ENCODE measurements at places on chromosomes 1 and 21.
A peak's percentile ranks its signal among the peaks of the same experiment; 100 is the strongest.

- no peaks in the 10 kb centered on the region for H3K4me1 ChIP-seq
- peaks cover 4% of the 10 kb centered on the region for H3K27me3 ChIP-seq
- H3K36me3 ChIP-seq, result no peaks in the 10 kb centered on the region
- H3K27ac ChIP-seq, result no peak overlapping the region
Measured at GRCh38 chr1:65297706-65298105, 11.6 kb upstream of the DNAJC6 start.

GRCh38 chr1:198167436-198167934, 10.7 kb downstream of the NEK7 start:
- H3K4me1 ChIP-seq, result peaks cover 81% of the 10 kb centered on the region
- H3K36me3 ChIP-seq, result peaks cover 19% of the 10 kb centered on the region
- peak overlapping the region; percentile 28 for H3K4me3 ChIP-seq
- peak; percentile 31 for DNase-seq

DNA sequence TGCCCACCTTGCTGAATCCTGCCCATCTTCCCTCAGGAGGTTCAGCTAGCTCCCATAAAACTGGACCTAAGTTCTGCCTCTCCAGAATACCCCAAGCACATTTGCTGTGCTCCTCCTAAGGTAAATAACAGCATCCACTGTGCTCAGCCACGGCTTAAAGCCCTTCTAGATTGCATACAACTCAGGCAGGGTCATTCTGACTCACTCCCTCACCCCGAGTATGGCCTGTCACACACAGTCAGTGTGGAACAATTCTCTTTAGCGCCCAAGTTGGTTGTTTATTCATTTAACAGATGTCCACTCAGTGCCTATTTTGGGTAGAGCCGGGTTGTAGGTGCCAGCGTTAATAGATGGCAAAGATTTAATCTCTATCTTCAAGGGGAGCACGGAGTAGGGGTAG, 147.5 kb upstream of the EDN2 start:
- peaks cover 15% of the 10 kb centered on the region for H3K36me3 ChIP-seq
- H3K27me3 ChIP-seq, result no peaks in the 10 kb centered on the region
- DNase-seq, result no peak
- peaks cover 32% of the 10 kb centered on the region for H3K4me1 ChIP-seq
- H3K27ac ChIP-seq, result peak overlapping the region; percentile 55

GRCh38 chr1:227396539-227397353, 78.5 kb upstream of the CDC42BPA start:
- DNase-seq, result peak; percentile 6
- no peak overlapping the region for H3K4me3 ChIP-seq
- no peaks in the 10 kb centered on the region for H3K36me3 ChIP-seq
- peaks cover 17% of the 10 kb centered on the region for H3K4me1 ChIP-seq

- DNase-seq, result no peak
- H3K27me3 ChIP-seq, result no peaks in the 10 kb centered on the region
- no peak overlapping the region for H3K4me3 ChIP-seq
- no peak overlapping the region for H3K27ac ChIP-seq
Measured at GRCh38 chr1:76463278-76463677, 388.7 kb downstream of the ST6GALNAC3 start.

- no peak overlapping the region for H3K4me3 ChIP-seq
- no peak for DNase-seq
- peaks cover 1% of the 10 kb centered on the region for H3K36me3 ChIP-seq
- no peak overlapping the region for H3K27ac ChIP-seq
- no peaks in the 10 kb centered on the region for H3K27me3 ChIP-seq
Measured at GRCh38 chr1:113459279-113459678, 69.0 kb downstream of the MAGI3 start.

- no peak for DNase-seq
- no peak overlapping the region for H3K27ac ChIP-seq
- no peak overlapping the region for H3K4me3 ChIP-seq
- H3K4me1 ChIP-seq, result no peaks in the 10 kb centered on the region
Measured at GRCh38 chr1:108149796-108150467, 50.2 kb downstream of the SLC25A24 start.

DNA sequence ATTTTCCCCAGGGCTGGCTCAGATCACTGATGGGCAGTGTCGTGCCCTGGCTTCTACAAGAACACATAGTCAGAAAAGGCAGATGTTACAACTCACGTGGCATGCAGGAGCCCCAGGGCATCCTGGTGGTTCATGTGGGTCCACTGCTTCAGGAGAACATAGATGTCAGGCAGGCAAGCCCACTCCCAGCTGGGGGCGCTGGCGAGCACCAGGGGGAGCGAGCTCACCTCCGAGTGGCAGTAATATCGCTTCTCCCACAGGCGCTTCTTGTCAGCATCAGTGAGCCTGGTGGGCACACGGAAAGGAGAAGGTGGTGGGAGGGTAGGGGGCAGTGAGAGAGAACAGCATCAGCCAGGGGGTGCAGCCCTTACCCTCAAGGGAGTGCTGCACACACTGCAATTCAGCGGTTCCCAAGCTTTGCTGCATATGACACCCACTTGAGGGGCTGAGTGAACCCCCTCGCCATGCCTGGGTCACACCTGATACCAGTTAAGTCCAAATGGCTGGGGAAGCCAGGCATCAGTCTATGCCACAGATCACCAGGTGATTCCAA, 34.3 kb upstream of the PPP1R15B start:
- no peaks in the 10 kb centered on the region for H3K27me3 ChIP-seq
- no peak overlapping the region for H3K4me3 ChIP-seq
- no peak overlapping the region for H3K27ac ChIP-seq
- H3K4me1 ChIP-seq, result peaks cover 39% of the 10 kb centered on the region
- H3K36me3 ChIP-seq, result peaks cover 36% of the 10 kb centered on the region
- DNase-seq, result peak; percentile 48

DNA sequence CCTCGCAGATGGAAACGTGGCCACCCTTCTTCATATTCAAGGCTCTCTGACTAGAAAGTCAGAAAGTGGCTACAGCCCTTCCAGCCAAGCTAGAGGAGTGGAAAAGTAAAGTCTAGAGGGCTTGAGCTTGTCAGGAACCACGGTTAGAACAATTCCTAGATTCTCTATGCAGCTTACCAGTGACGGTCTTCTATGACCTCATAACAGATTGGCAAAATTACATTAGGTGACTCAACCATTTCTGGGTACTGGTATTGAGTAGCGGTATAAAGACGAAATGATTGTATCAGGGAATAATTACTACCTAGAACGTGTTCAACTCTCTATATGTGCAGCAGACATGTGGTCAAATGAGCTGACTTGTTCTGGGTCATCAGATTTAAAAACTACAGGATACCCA, 155.0 kb upstream of the RUNX1 start:
- H3K36me3 ChIP-seq, result no peaks in the 10 kb centered on the region
- no peak overlapping the region for H3K4me3 ChIP-seq
- H3K4me1 ChIP-seq, result peaks cover 20% of the 10 kb centered on the region
- H3K27me3 ChIP-seq, result no peaks in the 10 kb centered on the region
- no peak overlapping the region for H3K27ac ChIP-seq
- no peak for DNase-seq

GRCh38 chr1:63912643-63913042, 138.8 kb downstream of the ROR1 start:
- DNase-seq, result no peak
- H3K4me1 ChIP-seq, result no peaks in the 10 kb centered on the region
- H3K27me3 ChIP-seq, result no peaks in the 10 kb centered on the region

DNA sequence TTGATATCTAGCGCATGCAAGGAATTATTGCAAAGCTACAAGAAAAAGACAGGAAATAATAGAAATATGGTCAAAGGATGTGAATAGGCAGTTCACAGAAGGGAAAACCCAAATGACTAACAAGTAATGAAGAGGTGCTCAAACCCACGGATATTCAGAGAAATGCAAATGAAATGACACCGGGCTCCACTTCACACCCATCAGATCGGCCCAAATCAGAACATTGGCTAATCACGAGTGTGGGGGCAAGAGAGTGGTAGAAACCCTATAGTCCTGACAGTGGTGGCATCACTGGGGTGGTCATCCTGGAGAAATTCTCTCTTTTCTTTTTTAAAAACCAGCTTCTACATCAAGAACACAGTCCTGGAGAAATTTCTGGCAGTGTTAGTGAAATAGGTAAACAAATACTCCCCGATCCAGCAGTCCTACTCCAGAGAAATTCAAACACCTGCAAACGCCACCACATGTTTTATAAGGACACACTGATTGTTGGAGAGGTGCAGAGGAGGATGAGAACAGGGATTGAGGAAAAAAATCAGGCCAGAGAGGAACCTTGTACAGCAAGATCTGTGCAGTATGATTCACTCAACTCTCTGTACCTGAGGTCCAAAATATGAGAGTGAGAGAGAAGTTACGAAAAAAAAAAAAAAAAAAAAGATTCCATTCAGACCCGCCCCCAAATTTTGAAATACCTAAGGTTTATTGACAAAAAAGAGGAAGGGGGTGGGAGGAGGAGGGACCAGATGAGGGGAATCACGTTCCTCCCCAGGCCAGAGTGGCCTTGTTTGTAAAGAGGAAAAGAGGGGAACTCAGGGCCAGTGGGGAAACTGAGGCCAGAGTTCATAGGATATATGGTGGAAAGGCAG, 9.2 kb upstream of the TNFRSF1B start:
- peaks cover 82% of the 10 kb centered on the region for H3K4me1 ChIP-seq
- peak overlapping the region; percentile 94 for H3K27ac ChIP-seq
- peak overlapping the region; percentile 56 for H3K4me3 ChIP-seq
- peaks cover 1% of the 10 kb centered on the region for H3K36me3 ChIP-seq

Data from activated CD4-positive, alpha-beta T cell treated with anti-CD3 and anti-CD28 coated beads, Interleukin-2, amount 10 ng/mL, durations not matched to agents 7 days and 5 days (primary cell).